ENCODE measurements at places on chromosomes 4 and X. TPM values are rescaled to one million over a fixed set of nuclear protein-coding genes. Genes with fewer than 3 reads are reported as not detected.

Gene SLC6A14
- polyA plus RNA-seq: not detected

GRCh38 chrX:150869450-150869849, 29.0 kb downstream of the CD99L2 start:
- no peak for DNase-seq

- DNase-seq: no peak
Measured at GRCh38 chr4:58679886-58680285, 1569.7 kb upstream of the IGFBP7 start.

- no peak for DNase-seq
Measured at GRCh38 chr4:145656156-145656555, 23.8 kb upstream of the C4orf51 start.

- no peak for DNase-seq
Measured at GRCh38 chrX:38117485-38117884, 103.2 kb downstream of the SRPX start.

DNA sequence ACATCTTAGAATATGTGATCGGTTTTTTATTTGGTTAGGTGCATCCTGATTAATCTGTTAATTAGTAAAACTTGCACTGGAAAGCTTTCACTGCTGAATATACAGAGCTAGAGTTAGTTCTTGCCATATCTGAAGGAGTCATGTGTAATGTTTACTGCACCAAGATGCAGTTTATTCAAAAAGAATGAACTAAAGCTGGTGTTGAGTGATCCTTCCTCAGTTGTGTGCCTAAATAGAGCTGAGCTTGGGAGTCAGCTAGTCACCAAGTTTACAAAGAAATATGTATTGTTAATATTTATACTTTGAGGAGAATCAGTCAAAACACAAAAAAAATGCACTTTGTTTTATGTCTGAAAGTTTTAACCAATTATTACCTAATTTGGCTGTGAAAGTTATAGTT, 54.1 kb upstream of the FHDC1 start:
- DNase-seq: no peak

DNA sequence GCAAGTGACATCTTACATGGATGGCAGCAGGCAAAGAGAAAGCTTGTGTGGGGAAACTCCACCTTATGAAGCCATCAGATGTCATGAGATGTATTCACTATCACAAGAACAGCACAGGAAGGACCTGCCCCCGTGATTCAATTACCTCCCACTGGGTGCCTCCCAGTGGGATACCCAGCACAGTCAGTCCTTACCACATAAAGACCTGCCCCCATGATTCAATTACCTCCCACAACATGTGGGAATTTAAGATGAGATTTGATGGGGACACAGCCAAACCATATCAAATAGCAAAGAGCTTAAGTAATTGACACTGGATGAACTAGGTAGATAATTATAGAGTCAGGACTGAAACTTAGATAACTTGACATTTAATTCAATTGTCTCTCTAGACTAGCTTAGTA, 85.6 kb downstream of the SLIT2 start:
- no peak for DNase-seq

- DNase-seq: no peak
Measured at GRCh38 chr4:654871-655463, 19.1 kb downstream of the ATP5ME start.

Gene CCDC120
- 0.94 TPM for polyA plus RNA-seq

DNA sequence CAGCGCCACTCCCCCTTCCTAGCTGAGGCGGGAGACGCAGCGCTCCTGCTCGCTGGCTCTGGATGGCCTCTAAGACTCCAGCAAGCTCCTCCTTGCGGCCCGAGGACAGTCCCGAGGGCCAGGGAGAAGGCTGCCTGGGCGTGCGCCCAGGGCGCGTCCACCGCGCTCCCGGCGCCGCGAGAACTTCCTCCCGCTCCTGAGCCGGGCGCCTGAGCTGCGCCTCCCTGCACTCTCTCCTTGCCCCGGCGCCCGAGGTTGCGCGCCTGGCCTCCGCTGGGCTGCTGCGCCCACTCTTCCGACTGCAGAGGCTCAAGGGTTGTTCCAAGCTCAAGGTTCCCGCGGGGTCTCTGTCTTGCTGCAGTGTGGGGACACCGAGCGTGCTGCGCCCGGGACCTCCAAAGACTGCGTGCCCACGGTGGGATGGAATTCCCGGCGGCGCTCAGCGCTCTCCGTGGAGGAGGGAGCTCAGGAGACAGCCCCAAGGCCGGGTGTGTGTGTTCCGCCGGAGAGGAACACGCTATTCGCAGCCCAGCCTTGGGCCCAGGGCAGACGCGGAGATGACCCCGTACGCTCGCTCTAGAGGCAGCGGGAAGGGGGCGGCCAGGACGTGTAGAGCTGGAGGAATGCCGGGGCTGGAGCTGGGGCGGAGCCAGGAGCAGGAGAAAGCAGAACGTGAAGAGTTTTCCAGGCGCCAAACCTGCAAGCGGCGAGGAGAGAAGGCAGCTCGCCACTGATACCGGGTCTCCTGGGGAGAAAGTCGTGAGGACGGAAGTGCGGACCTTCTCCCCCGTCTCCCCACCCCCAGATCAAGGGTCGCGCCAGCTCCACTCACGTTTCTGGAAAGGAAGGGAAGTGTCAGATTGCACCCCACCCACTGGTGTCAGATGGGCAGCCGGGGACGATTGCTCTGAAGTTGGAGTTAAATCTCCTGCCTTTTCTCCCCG, at the start of gene ARHGAP6:
Gene ARHGAP6 (minus strand): TSS at position 753 of the 944 bp plus-strand sequence. CDS start 1,092 bp downstream, outside the sequence.
- no peak for DNase-seq

- no peak for DNase-seq
Measured at GRCh38 chrX:144637731-144638130, 609.6 kb upstream of the SPANXN1 start.

DNA sequence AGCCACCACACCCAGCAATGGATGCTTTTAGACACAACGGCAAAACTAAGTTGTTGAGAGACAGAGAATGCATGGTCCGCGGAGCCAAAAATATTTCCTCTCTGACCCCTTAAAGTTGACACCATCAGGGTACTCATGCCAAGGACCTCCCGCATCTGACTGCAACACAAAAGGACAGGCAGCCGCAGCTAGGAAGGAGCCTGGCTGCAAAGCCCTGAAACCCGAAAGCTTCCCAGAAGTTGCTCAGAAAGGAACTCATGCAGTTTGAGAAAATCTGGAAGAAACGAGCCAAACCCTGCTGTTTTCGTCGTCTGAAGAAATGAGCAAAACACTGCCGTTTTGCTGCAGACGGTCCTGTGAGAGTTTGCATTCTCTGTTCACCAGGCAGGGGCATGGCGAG, 16.5 kb downstream of the DHRSX start:
- no peak for DNase-seq

Gene TIMP1
- polyA plus RNA-seq: 339 TPM

- no peak for DNase-seq
Measured at GRCh38 chrX:38268011-38268410, 47.3 kb upstream of the SRPX start.

- no peak for DNase-seq
Measured at GRCh38 chr4:129668092-129668491, 572.1 kb downstream of the C4orf33 start.

Gene RBMXL3
- polyA plus RNA-seq: not detected

DNA sequence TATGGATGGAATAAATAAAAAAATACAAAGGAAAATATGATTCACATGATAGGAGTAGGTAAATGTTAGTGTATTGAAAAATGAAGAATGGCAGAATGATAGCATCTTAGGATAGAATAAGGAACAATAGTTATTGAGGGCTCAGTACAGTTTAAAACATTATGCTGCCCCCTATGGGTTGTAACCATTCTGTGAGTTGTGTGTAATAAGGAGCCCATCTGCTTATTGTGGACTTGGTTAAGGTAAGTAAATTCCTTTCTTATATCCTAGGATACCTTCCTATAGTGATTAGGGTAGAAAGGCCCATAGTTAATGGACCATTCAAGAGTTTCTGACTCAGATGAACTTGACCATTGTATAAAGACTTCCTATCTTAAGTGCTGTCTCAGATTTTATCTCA, 195.8 kb downstream of the PDHA2 start:
- no peak for DNase-seq

DNA sequence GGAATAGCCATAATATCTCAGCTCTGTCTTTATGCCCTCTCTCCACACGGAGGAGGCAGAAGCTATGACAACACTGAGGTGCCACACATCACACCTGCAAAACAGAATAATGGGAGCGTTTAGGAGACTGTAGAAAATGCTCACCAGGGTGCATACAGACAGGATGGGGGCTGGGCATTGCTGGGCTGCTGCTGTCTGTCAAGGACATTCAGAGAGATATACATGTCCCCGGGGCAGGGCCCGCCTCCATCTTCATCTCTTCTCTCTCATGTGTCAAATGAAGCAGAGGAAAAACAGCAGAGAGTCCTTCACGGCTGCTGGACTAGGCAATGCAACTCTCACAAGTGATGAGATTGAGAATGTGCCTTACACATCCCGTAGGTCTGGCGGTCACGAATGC, 65.3 kb upstream of the DHRSX start:
- no peak for DNase-seq

- DNase-seq: no peak
Measured at GRCh38 chr4:189514209-189514608, 426.5 kb upstream of the FRG1 start.

Gene CFP
- polyA plus RNA-seq: 13.5 TPM

- no peak for DNase-seq
Measured at GRCh38 chrX:39169976-39170375, 368.7 kb downstream of the MID1IP1 start.

Gene HELT
- not detected for polyA plus RNA-seq

DNA sequence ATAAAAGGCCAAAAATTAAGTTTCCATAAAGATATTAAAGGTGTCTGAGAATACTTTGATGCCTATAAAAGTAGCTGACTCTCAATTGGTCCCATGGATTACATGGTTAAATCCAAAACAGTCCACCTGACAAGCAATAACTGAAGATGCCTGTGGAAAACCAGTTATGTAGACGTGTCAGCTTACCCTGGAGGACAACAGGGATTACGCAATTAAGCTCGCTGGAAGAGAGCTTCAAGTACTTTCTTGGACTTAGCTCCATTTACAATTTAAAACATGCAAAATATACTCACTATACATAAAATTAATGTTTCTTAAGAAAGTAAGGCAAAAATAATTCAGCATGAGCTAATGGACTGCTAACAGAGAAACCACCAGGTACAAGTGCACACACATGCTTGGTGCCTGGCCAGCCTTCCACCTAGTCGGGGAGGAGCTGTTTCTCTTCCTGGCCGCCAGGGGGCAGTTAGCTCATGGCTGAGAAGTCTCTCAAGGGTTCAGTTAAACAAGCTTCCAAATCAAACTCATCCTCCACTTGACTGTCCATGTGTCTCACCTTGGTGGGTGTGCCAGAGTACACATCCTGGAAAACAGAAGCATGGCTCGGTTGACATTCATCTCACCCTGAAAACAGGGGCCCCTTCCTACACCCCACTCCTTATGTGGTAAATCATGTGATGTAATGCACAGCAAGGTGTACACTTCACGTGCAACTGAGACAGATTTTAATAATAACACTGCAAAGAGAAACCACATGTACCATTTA, 9.2 kb upstream of the FAM53A start:
- DNase-seq: peak; percentile 80
